ENCODE measurements at places on chromosomes 4 and X. TPM values are rescaled to one million over a fixed set of nuclear protein-coding genes. Genes with fewer than 3 reads are reported as not detected.

Gene IL21
- not detected for total RNA-seq

Gene PLP1
- total RNA-seq: not detected

- peaks cover 6% of the 10 kb centered on the region for H3K36me3 ChIP-seq
- no peak overlapping the region for H3K27ac ChIP-seq
- H3K4me1 ChIP-seq: peaks cover 3% of the 10 kb centered on the region
- no peak overlapping the region for H3K4me3 ChIP-seq
- H3K27me3 ChIP-seq: no peaks in the 10 kb centered on the region
Measured at GRCh38 chr4:78707793-78708192, 68.4 kb upstream of the BMP2K start.

DNA sequence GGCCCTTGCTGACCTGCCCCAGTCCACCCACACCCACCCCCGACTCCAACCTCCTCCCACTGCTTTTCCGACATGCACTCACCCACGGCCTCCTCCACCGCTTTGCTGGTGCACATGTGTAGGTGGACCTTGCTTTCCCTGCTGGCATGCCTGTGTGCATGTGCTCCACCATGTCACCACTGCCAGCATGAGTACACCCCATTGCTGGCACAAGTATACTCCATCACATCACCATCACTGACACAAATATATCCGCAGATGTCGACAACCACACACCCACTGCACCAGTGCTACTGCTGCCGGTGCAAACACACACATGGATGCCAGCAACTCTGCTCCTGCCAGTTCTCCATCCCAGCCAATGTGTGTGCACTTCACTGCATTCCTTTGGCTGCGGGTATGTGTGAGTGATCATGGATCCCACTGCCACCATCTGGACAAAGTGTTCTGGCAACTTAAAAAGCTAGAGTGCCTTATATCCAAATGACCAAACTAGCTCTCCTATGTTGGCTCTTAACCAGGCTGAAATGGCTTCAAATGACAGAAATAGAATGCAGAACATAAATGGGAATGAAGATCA lies 1072.3 kb downstream of the RAPGEF2 start:
- no peaks in the 10 kb centered on the region for H3K4me1 ChIP-seq
- H3K36me3 ChIP-seq: no peaks in the 10 kb centered on the region
- no peak overlapping the region for H3K4me3 ChIP-seq
- no peaks in the 10 kb centered on the region for H3K27me3 ChIP-seq
- DNase-seq: no peak

DNA sequence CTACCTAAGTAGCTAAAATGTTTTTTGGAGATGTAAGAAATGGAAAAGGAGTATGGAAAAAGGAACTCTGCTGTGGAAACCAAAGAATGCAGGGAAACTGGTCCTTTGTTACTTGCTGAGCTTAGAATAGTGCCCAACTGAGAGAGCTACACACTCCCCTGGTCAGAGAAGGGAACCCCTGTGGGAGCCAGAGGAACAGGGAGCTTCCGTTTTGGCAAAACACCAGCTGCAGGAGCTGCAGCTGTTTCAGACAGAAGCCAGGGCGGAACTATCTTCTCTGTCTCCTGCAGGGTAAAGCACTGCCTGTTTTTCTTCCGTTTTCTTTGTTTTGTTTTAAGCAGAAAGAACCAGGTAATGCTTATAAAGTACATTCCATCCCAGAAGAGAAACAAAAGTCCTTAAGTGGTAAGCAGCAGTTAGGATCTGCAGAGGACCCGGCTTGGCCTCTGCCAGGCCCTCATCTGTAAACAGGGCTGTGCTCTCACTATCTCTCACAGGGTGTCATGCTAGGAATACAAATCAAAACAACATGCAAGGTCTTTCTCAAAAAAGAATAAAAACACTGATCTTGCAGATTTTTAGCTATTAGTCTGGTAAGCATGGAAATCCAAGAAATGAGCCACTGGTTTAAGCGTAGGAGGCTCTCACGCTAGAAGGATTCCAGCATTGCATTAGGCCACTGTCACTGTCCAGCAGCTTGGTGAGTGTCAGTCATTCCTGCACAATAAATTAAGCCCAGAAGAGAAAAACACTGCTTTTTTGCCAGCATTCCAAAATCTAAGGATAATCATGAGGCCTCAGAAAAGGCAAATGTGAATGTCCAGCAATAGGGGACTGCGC lies 76.1 kb downstream of the CHST7 start:
- H3K4me1 ChIP-seq: peaks cover 5% of the 10 kb centered on the region
- peaks cover 3% of the 10 kb centered on the region for H3K36me3 ChIP-seq
- no peak for DNase-seq

Gene HOPX
- 16.5 TPM for total RNA-seq
